NCI-H1048 (cell line): ENCODE measurements at places on chromosomes 12 and 14.

DNA sequence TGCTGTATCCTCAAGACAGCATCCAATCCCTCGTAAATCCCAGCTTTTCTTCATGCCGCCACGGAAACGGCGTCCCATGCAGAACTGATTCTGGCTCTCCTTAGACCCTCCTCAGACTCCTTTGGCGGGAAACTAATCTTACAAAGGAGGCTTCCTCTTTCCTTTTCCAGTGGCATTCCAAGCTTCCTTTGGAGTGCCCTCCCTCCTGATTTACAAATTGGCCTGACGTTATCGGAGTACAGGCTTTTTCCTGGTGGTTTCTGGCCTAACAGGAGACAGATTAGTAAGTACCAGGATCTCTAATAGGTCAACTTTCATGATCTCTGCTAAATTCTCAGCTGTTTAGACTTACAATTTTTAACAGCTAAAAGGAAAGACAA is 1.3 kb upstream of the ZDHHC17 start:
- no peak for DNase-seq

DNA sequence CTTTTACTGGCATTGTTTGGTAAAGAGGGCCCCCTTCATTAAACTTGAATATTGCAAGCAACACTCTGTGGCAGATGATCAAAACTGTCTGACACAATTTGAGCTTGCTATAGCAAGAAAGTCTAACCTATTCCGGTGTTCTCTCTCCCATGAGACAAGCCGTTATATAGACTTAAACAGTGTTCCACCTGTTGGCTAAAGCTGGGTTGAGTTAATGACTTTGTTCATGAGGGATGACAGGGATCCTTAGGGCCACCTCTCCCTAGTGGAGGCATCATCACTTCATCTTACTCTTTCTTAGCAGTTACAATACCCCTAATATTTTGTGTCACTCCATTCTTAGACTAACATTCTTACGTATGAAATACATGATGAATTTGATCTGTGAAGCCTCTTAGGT is 3.8 kb downstream of the EIF5 start:
- DNase-seq, result no peak

- DNase-seq, result no peak
These were observed 1.2 kb upstream of the LRP1-AS start for GRCh38 chr12:57148469-57149244.

GRCh38 chr14:49849213-49849847 is 3.3 kb downstream of the NEMF start:
- DNase-seq, result no peak

DNA sequence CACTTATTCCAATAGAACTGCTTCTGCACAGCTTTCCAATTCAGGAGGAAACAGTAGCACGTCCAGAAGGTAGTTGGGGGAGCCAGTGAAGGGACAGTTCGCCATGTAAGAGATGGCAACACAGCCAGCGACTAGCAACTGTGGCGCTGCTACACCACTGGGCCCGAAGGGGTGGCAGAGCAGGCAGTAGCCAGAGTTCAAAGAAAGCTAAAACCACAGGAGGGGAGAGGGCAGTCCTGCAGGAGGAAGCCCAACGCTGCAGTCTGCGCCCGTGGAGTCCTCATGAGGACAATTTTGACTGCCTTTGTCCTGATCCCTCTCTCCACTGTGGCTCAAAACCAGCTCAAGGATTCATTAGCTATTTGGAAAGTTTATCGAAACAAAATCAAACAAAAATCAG is 591.2 kb downstream of the VRK1 start:
- no peak for DNase-seq

GRCh38 chr12:27521066-27521465 is 2.9 kb upstream of the PPFIBP1 start:
- DNase-seq, result no peak

DNA sequence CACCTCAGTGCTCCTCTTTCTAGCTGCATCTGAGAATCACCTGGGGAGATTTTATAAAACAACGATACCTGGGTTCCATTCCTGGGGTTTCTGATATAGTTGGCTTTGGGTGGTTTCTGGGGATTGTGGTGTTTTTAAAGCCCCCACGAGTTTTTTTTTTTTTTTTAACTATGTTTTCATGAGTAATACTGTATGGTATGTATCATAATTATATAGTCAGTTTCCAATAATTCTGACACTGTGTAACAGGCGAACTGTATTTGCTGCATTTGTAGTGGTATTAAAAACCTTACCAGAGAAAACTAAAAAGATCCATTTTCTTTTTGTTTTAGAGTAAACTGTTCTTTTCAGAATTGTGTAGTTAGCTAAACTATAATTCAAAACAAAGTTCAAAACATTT is 84.9 kb downstream of the SRGAP1 start:
- no peak for DNase-seq

DNA sequence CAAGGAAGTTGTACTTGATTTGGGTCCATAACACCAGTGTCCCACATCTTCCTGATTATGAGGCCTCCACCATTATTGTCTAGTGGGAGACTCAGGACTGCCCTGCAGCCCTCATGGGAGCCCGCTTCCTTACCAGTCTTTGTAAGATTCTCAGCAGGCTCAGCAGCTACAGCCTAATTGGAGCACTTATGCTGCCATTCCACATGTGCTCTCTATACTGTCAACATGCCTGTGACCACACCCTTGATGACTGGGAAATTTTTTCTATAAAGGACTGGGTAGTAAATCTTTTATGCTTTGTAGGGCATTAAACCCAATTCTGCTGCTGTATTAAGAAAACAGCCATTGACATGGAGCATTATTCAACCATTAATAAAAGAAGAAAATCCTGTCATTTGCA is 145.5 kb upstream of the IGF1 start:
- DNase-seq, result no peak

GRCh38 chr14:90574188-90575131 is 177.6 kb downstream of the CALM1 start:
- DNase-seq, result no peak

DNA sequence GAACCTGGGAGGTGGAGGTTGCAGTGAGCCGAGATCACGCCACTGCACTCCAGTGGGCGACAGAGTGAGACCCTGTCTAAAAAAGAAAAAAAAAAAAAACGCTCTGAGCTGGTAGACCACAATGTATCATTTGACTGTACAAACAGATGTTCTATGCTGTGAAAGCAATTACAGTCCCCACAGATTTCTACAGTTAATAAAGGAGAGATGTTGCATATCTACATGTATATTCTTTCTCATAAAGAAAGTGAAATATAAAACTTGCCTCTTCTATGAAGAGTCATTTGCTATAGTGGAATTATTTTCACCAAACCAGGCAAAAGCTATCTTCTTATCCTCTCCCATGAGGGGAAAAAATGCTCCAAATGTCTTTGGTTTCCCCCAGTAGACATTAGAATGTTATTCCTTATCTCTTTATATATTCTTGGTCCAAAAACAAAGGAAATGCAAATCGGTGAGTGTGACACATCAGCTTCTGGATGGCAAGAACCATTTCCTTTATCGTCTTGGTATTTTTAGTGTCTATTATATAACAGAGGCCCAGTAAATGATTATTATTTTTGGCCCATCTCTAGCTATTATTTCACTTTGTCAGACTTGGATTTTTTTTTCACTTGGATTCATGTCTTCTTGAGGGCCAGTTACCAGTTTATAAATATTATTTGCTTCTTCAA is 230.4 kb downstream of the SSPN start:
- no peak for DNase-seq

DNA sequence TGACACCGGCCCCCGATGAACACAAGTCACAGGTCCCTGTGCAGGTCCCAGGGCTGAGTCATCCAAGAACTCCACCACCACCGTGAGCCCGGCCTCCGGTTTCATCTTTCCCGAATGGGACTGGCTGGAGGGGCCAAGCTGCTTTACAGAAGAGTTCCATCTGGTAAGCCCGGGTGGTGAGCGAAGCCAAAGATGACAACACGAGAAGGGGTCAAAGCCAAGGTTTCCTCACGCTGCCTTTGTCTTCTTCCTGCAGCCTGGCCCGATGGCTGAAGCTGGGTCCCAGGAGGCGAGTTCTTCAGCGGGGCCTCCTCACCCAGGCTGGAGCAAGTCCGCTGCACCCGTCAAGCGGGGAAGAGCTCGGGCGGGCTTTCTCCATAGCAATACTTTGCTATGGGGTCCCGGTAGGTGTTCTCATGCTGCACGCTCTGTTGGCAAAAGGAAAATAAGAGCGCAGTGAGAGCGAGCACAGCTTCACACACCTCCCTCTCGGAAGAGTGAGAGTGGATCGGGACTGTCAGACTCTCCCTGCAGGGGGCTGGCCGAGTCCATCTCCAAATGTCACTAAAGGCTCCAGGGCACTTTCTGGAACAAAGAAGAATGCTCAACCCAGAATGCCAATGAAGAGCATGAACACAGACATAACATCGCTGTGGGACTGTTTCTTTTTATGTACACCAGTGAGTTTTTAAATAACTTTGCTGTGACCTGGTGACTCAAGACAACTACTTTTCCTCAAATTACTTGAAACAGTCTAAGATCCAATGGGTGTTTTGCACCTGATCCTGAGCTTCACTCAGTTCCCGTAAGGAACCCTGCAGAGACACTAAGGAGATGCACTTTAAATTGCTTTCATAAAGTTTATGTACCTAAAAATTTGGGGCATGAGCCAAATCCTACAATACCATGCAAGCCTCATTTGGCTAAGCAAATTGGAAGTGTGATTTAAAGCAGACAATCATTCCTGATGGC is 20.1 kb downstream of the SPRING1 start:
- no peak for DNase-seq

DNA sequence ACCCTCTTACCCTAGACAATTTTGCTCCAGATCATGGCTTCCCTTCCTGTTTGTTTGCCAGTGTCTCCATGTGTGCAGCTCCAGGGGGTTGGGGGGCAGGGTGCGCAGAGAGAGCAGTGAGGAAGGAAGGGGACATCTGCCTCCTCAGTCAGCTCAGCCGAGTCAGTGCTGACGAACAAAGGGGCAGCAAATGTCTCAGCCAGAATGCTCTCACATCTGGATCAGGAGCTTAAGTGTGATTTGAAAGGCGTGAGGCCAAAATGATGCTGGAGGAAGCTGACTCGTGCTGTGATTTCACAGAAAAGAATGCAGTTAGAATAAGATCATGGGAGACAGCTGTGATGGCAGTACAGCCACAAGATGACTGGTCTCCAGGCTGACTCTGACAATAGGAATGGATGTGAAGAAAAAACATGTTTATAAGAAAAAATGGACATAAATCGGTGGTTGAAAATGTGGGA is 27.1 kb upstream of the CDK17 start:
- DNase-seq, result no peak

DNA sequence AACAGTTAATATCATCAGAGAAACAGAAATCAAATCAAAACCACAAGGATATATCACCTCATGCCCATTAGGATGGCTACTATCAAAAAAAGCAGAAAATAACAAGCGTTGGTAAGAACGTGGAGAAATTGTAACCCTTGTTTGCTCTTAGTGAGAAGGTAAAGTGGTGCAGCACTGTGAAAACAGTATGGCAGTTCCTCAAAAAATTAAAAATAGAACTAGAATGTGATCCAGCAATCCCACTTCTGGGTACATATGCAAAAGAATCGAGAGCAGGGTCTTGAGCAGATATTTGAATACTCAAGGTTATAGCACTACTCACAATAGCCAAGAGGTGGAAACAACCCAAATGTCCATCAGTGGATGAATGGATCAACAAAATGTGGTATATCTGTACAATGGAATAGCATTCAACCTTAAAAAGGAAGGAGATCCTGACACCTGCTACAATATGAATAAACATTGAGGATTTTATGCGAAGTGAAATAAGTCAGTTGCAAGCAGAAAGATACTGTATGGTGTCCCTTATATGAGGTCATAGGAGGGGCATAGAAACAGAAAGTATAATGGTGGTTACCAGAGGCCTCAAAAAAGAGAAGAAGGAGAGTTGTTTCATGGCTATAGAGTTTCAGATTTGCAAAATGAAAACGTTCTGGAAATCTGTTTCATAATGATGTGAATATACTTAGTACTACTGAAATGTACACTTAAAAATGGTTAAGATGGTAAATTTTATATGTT is 131.0 kb upstream of the EEA1 start:
- no peak for DNase-seq

DNA sequence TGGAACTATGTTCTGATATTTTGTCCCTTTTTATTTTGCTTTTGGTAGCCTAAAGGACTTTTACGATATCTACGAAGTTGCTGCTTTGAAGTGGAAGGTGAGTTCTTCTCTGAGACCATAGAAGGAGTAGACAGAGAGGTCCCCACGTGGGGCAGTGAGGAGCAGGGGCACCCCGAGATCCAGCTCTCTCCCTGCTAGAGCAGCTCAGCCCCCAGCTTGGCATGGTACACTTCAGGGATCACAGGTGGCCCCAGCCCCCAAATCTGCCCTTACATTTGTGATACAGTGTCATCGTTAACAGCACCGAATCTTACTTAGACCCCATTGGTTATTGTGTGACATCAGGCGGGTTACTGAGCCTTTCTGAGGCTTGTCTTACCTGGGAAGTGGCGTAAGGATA is 56.8 kb downstream of the SLC8B1 start:
- no peak for DNase-seq

DNA sequence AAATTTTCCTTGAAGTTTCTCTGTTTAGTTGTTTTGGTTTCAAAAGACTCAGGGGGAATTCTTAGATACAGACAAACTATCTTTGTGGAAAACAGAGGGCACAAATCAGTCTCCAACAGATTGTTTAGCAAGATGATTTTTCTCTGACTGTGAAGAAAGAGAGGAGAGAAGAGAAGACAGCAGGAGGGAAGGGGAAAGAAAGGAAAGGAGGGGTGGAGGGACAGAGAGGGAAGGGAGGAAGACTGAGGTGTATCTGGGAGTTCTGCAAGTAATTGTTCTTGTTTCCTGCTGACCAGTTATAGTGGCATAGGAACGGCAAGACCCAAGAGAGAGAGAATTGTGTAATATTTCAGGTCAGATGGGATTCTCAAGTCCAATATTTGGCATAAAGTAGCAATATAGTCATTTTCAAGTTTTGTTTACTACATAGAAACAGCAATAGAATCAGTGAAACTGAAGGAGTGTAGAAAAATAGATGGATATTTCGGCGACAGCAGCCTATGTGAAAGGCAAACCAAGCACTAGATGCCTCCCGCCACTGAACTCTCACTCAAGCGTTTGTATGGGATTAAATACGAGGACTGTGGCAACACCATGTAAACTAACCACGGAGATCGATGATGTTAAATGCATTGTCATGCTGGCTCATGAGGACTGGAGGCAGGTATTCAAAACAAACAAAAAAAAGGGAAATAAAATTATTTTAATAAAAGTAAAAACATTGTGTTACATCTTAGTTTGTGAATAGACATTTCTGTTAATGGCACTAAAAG is 342.5 kb downstream of the SLC16A7 start:
- DNase-seq, result no peak
